Brain microvascular endothelial cell (primary cell): ENCODE measurements at places on chromosomes 1 and 21.

GRCh38 chr1:10839188-10839770, 42.8 kb upstream of the CASZ1 start:
- no peak for DNase-seq

GRCh38 chr1:109111386-109112055, 2.4 kb upstream of the ELAPOR1 start:
- DNase-seq = no peak

DNA sequence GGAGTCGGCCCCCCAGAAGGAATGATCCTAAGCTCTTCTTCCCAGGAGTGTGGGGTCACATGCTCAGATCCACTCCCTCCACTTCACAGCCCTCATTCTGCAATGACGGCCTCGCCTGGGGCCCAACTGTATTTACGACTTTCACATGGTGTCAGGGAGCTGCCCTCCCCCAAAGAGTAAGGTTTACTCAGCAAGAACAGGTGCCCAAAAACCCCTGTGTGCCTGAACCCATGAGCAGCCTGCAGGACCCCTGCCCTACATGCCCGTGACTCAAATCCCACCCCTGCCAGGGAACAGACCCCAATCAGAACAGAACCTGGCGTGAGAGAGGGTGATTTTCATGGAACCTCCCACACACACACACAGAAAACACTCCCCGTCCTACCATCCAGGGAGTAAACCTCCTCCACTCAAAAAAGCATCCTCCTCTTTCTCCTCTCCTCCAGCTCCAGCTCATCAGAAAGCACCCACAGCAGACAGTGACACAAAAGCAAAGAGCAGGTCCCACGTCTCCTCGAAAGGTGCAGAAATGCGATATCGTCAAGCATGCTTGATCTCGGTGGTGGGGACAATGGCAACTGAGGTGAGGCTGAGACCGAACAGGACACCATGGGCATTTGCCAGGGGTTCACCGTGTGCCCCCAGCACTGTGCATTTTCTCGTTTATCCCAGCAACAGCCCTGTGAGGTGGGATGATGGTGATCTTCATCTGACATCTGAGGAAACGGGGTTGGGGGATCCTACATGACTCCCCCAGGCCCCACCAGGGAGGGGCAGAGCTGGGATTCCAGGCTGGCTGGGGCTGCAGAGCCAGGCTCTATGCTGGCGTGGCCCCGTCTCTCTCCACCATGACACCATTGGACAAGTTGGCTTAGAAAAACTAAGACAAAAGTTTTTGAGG, 397.9 kb downstream of the NPHP4 start:
- no peak for DNase-seq

- peak; percentile 74 for DNase-seq
These were observed 33.0 kb upstream of the H6PD start for GRCh38 chr1:9201401-9202239.

DNA sequence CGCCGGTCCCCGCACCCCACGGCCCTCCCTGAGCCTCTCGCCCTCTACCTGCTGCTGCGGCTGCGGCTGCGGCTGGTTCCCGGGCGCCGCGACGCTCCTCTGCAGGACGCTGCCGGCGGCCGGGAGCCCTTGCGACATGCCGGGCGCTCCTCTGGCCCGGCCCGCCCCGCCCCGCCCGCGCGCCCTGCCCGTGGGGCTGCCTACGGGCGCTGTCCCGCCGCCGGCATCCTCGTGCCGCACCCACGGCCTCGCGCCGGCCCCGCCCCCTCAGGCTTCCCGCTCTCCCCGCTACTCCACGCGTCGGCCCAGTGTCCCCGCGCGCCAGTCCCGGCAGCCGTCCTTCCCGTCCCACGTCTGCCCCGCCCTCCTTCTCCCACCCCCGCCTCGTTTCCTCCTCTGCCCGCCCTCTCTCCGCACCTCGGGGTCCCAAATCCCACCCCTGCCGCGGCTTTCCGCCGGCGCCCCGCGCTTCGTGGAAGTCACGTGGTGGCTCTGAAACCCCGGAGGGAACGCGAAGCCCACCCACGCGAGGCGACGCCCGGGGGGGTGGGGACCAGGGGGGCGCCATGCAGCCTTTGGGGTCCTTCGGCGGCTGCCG, at the start of gene BATF3:
Gene BATF3 (minus strand): TSS at position 216 of the 598 bp plus-strand sequence. CDS start 78 bp downstream, at position 138.
- DNase-seq = no peak

DNA sequence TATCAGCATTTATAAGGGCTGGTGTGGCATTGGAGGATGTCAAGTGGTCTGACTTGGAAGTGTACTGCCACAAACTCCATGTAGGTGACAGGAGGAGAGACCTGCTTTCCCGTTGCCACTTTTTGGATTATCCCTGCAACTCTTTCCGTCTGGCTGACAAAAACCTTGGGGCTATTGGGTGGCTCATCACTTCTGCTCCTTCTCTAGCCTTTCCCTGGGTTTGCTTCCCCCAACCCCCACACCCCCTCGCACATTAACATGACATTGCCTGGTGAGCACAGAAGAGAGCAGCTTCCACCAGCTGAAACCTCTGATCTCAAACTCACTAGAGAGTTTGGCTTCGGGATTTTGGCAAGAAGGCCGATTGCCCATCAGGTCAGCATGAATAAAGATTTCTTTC, 39.2 kb downstream of the PROX1 start:
- DNase-seq = no peak

DNA sequence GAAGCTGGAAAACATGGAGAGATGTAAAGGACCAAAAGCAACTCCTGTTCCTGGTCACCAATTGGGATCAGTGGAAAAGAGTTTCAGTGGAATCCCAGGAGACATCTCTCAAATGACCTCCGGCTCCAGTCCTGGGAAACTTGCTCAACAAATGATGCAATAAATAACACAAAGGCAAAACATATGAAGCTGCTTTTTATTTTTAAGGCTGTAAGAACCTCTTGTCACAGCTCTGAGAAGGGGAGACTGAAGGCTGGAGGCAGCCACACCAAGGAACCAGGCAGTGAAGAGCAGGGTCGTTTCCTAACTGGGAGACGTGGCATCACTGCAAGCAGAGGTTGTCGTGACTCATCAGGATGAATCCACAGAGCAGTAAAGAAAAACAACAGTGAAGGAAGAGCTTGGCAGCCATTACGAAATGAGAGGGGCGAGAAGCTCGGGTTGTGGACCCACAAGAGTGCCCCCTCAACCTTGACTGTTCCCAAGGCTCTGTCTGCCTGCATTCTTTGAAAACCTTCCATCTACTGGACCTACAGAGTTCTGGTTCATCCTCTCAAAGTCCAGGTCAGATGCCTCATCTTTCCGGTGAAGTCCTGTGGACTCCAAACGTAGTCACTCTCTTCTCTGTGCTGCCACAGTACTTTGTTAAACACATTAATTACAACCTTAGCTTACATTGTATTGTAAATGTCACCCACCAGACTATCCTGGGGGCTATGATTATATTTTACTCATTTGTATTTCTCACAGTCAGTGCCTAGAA, 32.1 kb downstream of the JAK1 start:
- peak; percentile 83 for DNase-seq

- DNase-seq = peak; percentile 71
These were observed 57.6 kb downstream of the WLS start for GRCh38 chr1:68174738-68175113.

GRCh38 chr21:38918607-38919346, 113.0 kb downstream of the ETS2 start:
- no peak for DNase-seq

- DNase-seq = no peak
These were observed 78.4 kb downstream of the DISP1 start for GRCh38 chr1:222893255-222893654.

DNA sequence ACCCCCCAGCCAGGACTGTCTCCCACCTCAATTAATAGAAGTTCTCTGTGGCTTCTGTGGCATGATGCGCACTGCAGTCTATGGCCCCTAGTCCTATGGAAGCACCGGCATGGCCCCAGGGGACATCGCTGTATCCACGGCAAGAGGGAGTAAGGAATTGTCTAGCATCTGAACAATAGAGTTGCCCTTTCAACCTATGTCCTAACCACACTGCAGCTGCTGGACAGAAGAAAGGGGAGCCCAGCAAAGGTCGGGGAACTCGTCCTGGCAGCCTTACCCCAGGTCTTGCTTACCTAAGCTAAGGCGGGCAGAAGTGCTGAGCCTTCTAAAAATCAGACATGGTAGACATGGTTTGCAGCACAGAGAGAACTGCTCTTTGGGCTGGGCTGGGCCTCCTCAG, 103.3 kb upstream of the EDN2 start:
- DNase-seq = no peak

- DNase-seq = no peak
These were observed 453 bp downstream of the CDKN2C start for GRCh38 chr1:50970509-50970887.

DNA sequence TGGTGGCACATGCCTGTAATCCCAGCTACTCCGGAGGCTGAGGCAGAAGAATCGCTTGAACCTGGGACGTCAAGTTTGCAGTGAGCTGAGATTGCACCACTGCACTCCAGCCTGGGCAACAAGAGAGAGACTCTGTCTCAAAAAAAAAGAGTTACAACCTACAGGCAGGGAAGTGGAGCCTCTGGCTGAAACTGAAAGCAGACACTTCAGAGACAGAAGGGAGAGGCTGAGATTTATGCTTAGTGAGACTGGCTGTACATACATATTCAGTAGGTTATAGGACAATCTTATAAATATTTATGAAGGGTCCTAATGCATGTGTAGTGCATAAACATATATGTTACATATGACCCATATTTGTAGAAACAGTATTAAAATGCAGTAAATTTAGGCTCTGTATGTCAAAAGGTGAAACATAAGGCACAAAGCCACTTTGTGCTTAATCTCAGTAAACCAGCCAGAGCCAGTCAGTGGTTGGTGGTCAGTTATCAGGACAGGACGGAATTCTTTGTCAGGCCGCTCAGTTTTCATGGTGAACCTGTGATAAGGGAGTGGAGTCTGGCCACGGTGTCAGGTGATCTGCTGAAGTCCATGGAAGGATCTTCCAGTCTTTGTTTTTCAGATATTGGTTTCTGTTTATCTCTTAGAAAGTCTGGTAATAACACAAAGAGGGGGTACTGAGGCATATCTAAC, 13.7 kb downstream of the RHEX start:
- DNase-seq = no peak

DNA sequence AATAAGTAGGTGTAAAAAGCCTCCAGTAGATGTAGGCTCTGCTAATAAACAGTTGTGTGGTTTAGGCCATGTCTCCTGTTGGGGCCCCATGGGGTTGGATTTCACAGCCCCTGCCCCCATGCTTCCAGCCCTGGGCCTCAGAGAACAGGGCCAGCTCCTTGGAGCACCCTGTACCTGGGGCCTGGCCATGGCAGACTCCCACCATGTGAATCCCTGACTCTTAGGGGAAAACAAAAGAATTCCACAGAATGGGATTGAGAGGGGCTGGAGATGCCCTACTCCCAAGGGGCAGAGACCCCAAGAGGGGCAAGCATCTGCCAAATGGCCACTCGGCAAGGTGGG, 11.5 kb downstream of the LRP8 start:
- no peak for DNase-seq

DNA sequence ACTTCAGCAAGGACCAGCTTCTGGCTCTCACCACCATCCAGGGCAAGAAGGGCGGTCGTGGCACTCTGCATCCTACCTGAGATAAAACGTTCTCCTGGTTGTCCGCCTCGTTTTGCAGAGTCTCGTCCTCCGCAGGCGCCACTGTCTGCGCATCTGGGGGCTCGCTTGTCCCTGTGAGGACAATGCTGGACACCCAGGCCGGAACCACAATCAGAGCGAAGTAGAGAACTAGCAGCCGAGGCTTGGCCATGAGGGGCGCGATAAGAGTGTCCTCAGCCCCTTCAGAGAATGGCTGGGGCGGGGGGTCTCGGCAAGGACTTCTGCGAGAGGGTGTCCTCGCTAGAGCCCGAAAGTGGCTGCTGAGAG, 505 bp downstream of the OLFML2B start:
- no peak for DNase-seq

DNA sequence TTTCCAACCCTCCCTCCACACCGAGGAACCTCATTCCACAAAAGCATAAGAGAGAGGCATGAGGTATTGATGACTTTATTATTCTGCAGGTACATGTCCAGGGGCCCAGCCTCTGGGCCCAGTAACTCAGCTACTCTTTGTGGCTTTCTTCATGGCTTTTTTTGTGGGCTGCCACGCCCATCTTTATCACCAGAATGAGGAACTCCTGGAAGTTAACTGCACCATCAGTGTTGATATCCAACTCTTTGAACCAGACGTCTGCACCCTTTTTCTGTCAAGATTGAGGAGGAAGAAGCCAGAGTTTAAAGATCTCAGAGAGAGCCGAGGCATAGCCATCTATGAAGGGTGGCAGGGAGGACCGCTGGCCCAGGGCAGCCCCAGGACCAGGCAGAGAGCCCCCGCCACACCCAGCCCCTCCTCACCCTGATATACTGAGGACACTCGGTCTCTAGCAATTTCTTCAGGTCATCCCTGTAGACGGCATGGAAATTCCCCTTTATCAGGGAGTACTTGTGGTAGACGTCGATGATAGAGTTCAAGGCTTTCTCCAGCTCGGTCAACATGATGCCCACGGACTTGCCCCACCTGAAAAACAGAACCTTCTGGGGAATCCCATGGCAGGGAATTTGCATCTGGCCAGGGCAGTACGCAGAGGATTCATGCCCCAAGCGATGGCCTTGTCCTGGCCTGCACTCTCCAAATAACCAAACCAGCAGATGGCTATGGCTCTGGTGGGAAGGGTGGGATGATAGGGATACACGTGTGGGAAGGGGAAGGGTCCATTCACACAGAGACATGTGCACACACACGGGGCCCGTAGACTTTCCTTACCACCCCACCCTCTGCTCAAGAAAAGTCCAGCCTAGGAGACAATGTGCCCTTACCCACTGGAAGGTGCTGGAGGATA, 647 bp downstream of the S100A8 start:
- no peak for DNase-seq

DNA sequence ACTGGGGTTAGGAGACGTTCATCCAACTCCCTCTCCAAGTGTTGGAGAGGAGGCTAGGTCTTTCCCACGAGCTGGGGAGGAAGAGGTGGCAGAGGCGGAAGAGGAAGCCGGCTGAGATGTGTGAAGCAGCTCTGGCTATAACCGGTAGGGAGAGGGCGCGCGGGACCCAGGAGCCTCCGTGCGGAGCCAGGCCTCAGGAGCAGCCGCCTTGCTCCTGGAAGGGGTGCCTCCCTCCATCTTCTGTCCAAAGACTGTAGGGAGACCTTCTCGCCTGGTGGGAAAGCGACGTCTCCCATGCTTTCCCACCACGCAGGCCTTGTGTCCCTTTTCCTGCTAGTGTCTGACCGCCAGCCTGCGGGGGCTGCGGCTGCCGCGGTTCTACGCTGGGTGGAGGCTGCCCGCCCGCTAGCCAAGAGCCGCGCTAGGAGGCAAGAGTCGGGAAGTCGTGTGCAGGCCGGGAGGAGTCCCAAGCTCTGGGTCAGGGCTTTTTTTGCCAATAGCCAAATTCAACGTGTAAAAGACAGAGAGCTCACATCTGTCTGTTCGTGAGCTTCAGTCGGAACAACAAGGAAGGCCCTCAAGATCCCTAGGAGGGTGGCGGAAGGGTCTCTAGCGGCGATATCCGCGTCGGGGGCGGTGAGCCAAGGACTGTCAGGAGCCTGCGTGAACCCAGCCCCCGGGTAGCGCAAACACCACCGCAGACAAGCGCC, 8.4 kb upstream of the NBPF11 start:
- no peak for DNase-seq

- DNase-seq = no peak
These were observed 36.8 kb downstream of the KCNAB2 start for GRCh38 chr1:6082430-6082971.
